ENCODE measurements at places on chromosomes 11 and 22. TPM values are rescaled to one million over a fixed set of nuclear protein-coding genes. Genes with fewer than 3 reads are reported as not detected.
A peak's percentile ranks its signal among the peaks of the same experiment; 100 is the strongest.

GRCh38 chr11:96178049-96178886 lies 164.7 kb downstream of the MAML2 start:
- DNase-seq, result no peak
- H3K4me3 ChIP-seq, result no peak overlapping the region
- no peaks in the 10 kb centered on the region for H3K27me3 ChIP-seq

DNA sequence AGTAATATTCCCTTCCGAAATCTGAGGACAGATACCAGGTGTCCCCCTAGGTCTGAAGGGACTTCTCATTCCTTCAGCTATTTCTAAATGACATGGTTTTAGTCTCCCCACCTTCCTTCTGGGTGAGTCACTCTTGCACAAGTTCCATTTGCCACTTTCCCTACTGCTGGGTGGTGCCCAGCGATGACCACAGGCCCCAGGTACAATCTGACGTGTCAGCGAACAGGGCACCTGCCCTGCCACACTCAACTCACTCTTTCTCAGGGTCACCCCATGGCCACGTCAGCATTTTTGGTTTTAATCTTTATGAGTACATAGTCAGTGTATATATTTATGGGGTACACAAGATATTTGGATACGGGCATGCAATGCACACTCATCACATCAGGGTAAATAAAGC lies 17.2 kb downstream of the POU2AF1 start:
- H3K27me3 ChIP-seq, result peaks cover 1% of the 10 kb centered on the region
- no peak for DNase-seq
- H3K4me3 ChIP-seq, result no peak overlapping the region
- H3K4me1 ChIP-seq, result no peaks in the 10 kb centered on the region

DNA sequence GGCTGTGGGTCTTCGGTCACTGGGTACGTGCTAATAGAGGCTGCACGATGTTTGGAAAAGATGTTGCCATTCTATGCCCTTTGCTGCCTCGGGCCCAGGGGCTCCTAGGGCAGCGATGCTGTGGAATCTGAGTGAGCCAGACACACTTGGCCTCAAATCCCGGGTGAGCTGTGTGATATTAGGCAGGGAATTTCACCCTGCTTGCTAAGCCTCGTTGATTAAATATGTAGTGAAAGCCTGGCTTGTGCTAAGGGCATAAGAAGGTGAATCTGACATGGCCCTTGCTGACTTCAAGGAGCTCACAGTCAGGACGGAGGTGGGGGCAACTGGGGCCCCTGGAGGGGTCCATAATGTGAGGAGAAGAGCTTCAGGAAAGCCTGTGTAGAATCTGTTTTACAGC lies 5.4 kb upstream of the HMOX1 start:
- H3K4me3 ChIP-seq, result no peak overlapping the region
- H3K27ac ChIP-seq, result peak overlapping the region; percentile 78
- no peaks in the 10 kb centered on the region for H3K36me3 ChIP-seq
- no peaks in the 10 kb centered on the region for H3K27me3 ChIP-seq

DNA sequence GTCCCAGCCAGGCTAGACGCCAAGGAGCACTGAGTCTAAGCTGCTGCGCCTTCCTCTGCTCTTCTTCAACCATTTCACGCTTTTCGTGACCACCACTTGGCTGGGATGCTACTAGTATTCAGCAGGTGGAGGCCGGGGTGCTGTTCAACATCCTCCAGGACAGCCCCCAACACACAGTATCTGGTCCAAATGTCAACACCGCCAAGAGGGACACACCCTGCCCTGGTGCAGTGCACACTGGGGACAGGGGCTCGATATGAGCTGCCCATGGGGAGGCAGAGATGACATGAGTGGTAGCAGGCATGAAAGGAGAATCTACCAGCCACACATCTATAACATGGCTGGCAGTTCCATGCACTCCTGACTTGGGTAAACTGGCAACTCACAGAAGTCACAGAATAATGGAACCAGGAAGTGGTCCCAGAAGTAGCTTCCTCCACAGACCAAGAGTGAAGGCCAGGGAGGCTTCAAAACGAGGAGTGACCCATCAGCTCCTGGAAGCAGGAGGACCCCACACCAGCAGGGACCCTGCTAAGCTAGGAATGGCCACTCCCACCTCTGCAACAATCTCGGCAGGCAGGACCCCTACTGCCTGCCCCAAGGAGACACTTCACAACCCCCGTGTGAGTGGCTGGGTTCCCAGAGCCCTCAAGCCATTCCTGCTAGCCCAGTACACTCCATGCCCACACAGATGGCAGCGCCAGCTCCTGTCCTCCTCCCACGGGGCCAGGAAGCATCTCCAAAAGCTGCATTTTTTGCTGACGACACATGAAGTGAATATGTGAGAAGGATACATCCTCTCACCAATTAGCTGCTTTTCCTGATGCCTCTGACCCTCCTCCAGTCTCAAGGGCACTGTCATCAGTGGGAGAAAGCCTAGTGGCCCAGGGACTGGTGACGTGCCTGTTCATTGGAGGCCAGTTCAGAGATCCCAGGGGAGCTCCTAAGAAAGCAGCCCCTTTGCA lies 78.8 kb downstream of the DGCR2 start:
- peaks cover 25% of the 10 kb centered on the region for H3K36me3 ChIP-seq
- H3K4me1 ChIP-seq, result no peaks in the 10 kb centered on the region
- H3K4me3 ChIP-seq, result no peak overlapping the region
- H3K27ac ChIP-seq, result no peak overlapping the region

MMP13 gene
- not detected for total RNA-seq

DNA sequence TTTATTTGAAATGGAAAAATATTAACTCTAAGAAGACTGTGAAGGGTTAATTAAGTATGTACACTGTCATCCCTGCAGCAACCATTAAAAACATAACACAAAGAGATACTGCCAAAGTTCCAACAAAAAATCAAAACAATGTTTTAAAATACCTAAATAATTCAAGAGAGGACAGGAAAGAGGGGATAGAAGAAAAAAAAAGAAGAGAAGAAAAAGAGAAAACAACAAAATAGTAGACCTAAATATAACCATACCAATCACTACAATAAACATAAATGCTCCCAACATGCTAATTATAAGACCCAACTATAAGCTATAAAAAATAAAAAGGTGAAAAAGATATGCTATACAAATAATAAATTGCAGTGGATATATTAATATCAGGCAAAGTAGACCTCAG lies 20.1 kb downstream of the GNB1L start:
- H3K27ac ChIP-seq, result no peak overlapping the region
- peaks cover 2% of the 10 kb centered on the region for H3K36me3 ChIP-seq
- DNase-seq, result no peak
- no peaks in the 10 kb centered on the region for H3K4me1 ChIP-seq

DNA sequence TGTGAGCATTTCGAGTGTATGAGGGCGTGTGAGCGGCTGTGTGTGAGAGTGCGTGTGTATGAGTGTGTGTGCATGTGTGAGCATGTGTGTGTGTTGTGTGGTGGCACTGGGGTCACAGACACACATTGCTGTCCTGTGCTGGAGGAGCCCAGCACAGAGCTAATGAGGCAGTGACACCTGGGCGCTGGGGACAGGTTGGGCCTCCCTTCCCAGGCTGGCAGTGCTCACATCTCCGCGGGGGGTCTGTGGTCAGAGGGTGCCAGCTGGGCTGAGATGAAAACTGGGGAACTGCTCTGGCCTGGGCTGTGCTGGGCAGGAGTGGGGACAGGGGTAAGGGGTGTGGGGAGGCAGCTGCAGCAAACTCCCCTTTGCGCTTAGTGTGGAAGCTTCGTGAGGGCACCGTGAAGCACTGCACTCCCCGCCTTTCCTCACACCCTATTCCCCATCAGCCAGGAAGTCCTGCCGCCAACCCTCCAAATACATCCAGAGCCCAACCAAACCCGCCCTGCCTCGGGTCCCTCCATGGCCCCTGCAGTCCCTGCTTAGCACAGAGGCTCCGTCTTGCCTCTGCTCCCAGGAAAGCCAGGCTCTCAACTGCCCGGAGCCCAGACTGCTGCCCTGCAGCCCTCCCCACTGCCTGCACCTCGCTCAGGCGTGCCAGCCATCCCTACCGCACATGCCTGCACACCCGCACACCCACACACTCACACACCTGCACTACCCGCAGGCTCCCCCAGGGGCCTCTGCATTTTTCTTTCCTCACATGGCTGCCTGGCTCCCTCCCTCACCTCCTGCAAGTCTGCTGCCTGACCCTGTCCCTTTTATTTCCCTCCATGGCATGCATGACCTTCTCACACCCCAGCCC lies 62.0 kb upstream of the THY1 start:
- no peaks in the 10 kb centered on the region for H3K36me3 ChIP-seq
- DNase-seq, result no peak
- H3K4me3 ChIP-seq, result no peak overlapping the region
- no peak overlapping the region for H3K27ac ChIP-seq
- no peaks in the 10 kb centered on the region for H3K4me1 ChIP-seq
- peaks cover 39% of the 10 kb centered on the region for H3K27me3 ChIP-seq

SULT4A1 gene
- 7.2 TPM for total RNA-seq

DRG1 gene
- 62.9 TPM for total RNA-seq

- H3K4me3 ChIP-seq, result no peak overlapping the region
- H3K27ac ChIP-seq, result no peak overlapping the region
- no peak for DNase-seq
- peaks cover 29% of the 10 kb centered on the region for H3K4me1 ChIP-seq
- H3K27me3 ChIP-seq, result no peaks in the 10 kb centered on the region
- H3K36me3 ChIP-seq, result peaks cover 2% of the 10 kb centered on the region
Observed at GRCh38 chr11:19828382-19829108, 115.9 kb downstream of the NAV2 start.

MGAT3 gene
- total RNA-seq, result 45.3 TPM

SYT8 gene
- total RNA-seq, result 1.2 TPM

BIK gene
- total RNA-seq, result 9.9 TPM

DNA sequence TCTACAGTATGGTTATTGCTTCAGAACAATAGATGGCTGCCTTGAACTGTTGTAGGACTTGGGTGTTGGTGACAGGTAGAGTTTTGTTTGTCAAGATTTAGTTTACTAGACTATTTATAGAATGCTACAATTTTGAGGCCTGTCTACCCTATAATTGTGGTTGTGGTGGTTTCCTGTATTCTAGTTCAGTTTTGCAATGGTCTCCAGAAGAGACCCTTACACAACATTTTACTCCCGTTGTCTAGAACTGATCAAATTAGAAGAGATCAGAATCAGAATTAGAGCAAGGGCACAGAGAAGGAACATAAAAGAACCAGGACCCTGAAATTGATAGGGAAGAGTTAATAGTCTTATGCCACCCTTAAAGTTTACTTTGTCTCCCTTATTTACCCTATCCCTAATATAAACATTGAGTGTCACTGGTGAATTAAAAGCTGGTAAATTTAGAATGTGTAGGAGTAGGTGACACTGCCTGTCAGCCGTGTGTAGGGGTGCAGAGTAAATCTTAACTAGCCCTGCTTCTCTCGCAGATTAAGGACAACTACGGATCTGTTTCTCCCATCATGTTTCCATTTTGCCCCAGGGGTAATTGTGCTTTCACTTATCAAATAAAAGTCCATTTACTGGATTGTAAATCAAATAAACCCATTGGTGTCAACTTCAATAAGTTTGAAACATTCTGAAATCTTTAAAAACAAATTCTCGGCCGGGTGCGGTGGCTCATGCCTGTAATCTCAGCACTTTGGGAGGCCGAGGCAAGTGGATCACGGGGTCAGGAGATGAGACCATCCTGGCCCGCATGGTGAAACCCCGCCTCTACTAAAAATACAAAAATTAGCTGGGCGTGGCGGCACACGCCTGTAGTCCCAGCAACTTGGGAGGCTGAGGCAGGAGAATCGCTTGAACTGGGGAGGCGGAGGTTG lies 10.9 kb upstream of the PHLDB1 start:
- H3K4me3 ChIP-seq, result no peak overlapping the region
- no peak overlapping the region for H3K27ac ChIP-seq
- no peaks in the 10 kb centered on the region for H3K27me3 ChIP-seq
- peaks cover 30% of the 10 kb centered on the region for H3K36me3 ChIP-seq

GRCh38 chr11:792873-793272 lies 3.0 kb upstream of the CEND1 start:
- peaks cover 3% of the 10 kb centered on the region for H3K36me3 ChIP-seq
- H3K4me1 ChIP-seq, result peaks cover 11% of the 10 kb centered on the region
- H3K27me3 ChIP-seq, result peaks cover 4% of the 10 kb centered on the region
- H3K27ac ChIP-seq, result no peak overlapping the region
- no peak for DNase-seq
- H3K4me3 ChIP-seq, result no peak overlapping the region

- H3K27ac ChIP-seq, result peak overlapping the region; percentile 50
- peaks cover 26% of the 10 kb centered on the region for H3K4me1 ChIP-seq
- no peaks in the 10 kb centered on the region for H3K36me3 ChIP-seq
Observed at GRCh38 chr22:27677905-27678458, 123.6 kb downstream of the MN1 start.

DNA sequence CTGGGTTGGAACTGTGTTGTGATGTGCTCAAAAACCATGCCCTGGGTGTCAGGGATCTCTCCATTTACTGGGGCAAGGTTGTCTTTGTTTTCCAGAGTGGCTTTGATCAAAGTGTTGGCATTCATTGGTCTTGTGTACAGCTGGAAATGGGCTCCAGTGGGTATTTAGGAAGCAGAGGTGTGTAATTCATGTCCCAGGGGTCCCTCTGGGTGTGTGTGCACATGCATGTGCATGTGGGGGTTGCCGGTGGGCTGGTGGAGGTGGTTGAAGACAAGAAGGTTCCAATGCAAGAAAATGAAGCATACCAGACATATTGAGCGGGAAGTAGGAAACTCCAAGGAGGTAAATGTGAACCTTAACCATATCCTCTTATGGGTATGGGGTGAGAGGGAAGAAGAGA lies 121.7 kb downstream of the ME3 start:
- H3K36me3 ChIP-seq, result no peaks in the 10 kb centered on the region
- no peak for DNase-seq
- H3K4me3 ChIP-seq, result no peak overlapping the region
- peaks cover 30% of the 10 kb centered on the region for H3K4me1 ChIP-seq
- H3K27ac ChIP-seq, result no peak overlapping the region
- H3K27me3 ChIP-seq, result no peaks in the 10 kb centered on the region

RFPL2 gene
- 0.53 TPM for total RNA-seq

DNA sequence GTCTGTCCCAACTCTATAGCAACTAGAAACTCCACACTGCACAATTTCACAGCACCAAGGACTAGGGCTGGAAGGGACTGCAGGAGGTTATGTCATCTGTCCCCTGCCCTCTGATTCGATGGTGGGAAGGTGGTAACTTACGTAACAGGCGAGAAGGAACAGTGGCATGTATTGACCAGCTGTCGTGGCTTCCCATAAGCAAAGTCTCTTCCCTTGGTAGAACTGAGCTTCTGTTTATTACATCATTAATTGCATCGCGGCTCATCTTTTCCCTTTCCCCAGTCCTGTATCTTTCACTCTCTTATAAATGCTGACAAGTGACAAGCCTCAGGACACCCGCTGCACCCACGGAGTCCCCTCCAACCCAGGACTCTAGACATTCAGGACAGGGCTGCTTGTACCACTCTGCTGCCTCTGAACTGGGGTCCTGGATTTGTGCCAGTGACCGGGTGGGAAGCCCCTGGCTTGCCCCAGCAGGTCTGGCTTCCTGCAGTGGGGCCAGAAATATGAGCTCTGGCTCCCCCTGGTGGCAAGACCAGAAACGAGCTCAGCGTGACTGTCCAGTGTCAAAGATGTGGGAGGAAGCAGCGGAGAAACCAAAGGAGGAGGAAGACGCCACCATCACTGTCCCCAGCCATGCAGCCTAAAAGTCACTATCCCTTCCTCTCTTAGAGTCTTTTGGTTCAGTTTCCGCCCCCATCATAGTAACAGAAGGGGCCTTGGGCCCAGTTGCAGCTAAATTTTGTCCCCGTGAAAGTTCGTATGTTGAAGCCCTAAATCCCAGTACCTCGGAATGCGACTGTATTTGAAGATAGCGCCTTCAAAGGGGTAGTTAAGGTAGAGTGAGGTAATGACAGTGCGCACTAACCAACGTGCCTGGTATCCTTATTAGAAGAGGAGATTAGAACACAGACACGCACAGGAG lies 84.5 kb downstream of the ISX start:
- peaks cover 12% of the 10 kb centered on the region for H3K4me1 ChIP-seq
- H3K27ac ChIP-seq, result no peak overlapping the region
- peaks cover 60% of the 10 kb centered on the region for H3K27me3 ChIP-seq
- H3K36me3 ChIP-seq, result no peaks in the 10 kb centered on the region
